ENCODE measurements at places on chromosomes 4 and X.

GRCh38 chr4:174813292-174813691, 15.8 kb downstream of the GLRA3 start:
- no peak for DNase-seq

GRCh38 chr4:118284169-118284568, 68.6 kb downstream of the PRSS12 start:
- no peak for DNase-seq

DNA sequence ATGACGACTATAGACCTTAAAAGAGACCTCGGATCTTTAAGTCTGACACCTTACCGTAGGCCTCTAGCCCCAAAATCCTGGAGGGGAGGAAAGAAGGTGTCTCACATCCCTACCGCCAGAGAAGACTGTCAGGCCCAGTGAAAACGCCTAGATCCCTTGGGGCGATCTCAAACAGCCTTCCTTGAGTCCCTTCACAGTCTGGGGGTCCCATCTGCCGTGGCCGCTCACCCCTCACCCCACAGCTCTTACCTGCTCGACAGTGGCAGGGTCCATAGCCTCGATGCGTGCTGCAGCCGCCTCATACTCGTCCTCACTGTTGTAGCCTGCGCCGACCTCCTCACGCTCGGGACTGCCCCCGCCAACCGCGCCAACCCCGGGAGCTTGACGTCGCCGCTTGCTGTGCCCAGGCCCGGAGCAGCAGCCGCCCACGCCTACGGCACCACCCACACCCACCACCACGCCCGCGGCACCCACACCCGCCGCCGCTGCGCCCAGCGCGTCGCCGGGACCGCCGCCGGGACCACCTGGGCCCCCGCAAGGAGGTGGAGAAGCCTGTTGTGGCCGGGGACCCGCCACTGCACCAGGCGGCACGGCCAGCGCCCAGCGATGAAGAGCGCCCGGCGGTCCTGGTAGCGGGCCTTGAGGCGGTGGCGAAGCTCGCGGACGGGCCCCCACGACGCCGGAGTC, 536 bp downstream of the OTUD5 start:
- no peak for DNase-seq

DNA sequence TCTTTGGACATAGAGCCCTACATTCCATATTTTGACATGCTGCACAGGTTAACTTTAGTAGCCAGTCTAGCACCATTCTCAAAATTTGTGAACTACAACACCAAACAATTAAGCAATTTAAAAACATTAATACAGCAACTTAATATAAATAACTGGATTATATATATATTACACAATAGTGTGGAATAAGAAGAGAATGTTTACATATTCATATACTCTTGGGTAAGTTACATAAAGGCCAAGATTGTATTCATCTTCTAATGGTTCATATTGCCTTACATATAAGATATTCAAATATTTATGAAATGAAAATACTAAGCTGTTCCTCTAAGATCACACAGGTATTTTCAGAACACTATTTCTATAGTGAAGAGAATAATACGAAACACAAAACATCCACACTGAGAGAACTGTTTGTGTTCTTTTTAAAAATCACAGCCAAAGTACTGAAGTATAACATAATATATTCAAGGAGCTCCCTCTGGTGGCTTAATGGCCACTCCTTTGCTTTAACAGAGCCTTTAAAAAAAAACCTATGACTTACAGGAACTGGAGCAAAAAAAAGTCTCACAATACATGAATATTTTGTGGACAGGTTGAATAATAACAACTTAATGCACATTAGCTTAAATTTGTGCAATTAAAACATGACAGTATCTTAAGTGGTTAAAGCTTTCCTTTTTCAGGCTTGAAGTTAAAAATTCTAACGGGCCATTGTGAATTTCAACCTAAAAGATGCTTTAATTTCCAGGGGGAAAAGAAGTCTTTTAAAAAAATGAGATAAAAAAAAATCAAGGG, 46.2 kb downstream of the NEK1 start:
- peak; percentile 49 for DNase-seq

DNA sequence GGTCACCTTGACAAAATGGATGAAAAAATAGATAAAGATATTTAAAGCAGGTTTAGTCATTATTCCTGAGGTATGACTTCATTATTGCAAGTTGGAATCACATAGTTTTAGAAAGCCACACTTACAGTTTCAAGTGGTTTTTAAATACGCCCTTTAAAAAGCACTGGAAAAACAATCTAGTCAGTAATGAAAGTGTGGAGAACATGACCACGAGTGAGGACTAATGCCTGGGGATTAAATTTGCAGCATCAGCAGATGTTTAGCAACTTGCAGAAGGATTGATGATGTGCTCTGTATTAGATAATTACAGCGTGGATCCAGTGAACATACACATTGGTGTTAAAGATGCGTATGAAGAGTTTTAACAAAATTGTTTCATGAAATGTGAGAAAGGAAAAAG, 5.9 kb downstream of the SPARCL1 start:
- DNase-seq = no peak

- no peak for DNase-seq
These were observed 308.6 kb upstream of the GIMD1 start for GRCh38 chr4:106677213-106677612.

- DNase-seq = no peak
These were observed 389.6 kb upstream of the MAOA start for GRCh38 chrX:43266487-43266886.

- no peak for DNase-seq
These were observed 178.0 kb upstream of the ANKRD50 start for GRCh38 chr4:124890522-124890921.

DNA sequence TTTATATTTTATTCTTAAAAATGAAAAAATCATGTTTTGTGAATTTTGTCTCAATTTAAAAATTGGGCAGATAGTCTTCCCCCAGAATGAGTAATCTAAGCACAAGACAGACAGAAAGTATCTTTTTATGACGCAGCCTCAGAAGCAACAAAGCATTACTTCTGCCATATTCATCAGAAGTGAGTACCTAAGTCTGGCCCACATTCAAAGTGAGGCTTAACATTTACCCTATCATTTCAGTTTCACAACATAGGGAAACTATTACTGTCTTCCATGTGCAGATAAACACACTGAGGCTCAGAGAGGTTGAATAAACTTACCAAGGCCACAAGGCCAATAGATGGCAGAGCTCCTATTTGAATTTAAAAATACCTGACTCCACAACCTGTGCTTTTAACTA, 4.4 kb upstream of the PRDX4 start:
- DNase-seq = no peak

GRCh38 chr4:186810613-186811150, 87.0 kb upstream of the FAT1 start:
- DNase-seq = no peak

- DNase-seq = no peak
These were observed 74.8 kb upstream of the PACRGL start for GRCh38 chr4:20625426-20625825.

- no peak for DNase-seq
These were observed 304.7 kb upstream of the FTHL17 start for GRCh38 chrX:31376408-31377022.

GRCh38 chrX:55005256-55005655, 5.1 kb downstream of the APEX2 start:
- no peak for DNase-seq

DNA sequence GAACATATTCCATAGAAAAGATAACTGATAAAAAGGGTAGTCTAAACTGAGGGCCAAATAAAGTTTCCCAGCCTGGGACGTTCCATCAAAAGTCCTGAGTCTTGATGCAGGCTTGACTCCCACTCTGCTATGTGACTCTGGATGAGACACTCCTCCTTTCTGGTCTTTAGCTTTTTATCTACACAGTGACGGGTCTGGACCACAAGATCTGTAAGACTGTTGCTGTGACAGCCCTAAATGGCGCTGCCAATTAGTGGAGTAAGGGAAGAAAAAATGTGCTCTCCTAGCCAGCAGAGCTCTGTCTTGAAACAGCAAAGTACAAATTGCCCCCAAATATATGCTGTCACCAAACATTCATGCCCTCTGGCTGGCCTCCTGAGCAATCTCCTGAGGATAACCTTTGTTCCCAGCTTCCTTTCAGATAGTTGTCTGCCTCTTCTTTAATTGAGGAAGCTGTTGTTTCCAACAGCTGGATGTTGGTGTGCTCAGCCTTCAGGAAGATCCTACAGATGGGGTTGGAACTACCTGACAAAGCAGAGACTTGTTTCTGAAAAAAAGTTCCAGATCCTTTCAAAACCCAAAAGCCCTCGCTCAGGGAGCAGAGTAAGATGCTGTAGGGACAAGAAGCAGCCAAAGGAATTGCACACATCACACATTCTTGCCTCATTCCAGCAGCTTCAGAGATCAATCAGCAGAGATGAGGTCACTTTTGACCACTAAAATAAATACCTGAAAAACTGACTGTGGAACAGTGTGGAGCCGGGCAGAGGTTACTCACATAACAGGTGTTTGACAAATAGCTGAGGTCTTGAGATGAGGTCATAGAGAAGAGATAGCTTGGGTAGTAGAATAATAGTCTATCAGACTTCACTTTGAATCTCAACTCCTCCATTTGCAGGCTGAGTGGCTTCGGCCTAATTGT, 383.4 kb upstream of the FGF13 start:
- DNase-seq = no peak

DNA sequence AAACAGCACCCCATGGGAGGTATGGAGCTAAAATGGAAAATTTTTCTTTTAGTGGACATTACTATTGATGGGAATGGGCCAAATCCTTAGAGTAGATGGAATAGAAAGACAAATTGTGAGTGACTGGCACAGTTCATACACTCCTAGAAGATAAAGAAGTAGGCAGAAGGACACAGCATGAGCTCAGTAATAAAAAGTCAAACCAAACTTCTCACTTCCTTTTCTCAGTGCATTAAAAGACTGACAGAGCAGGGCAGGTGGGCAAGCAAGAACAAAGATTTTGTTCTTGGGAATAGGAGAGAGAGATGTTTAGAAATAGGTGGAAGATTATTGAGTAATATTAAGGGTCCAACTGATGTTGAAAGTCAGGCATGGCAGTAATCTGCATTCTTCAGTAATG, 132.5 kb downstream of the ATP10D start:
- DNase-seq = no peak

DNA sequence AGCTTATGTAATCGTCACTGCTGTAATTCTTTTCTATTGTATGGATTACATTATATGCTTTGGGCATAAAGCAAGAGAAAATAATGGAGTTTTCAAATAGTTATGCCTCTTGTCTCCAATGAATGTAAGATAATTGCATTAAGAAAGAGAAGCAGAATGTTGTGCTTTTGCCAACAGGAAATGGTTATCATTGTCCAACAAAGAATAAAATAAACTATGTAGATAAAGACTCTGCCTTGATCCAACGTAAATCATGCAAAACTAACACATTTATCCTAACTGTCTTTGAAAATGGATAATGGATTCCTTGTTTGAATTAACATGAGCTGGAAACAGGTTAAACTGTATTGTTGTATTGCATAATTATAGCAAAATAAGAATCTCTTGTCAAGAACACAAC, 1709.0 kb downstream of the PCDH7 start:
- no peak for DNase-seq

- DNase-seq = no peak
These were observed 22.8 kb downstream of the IL1RAPL1 start for GRCh38 chrX:28609917-28610613.

GRCh38 chrX:107738768-107739167, 36.8 kb downstream of the TSC22D3 start:
- DNase-seq = no peak

GRCh38 chr4:148265627-148266026, 176.6 kb downstream of the NR3C2 start:
- DNase-seq = no peak

- DNase-seq = no peak
These were observed 46.5 kb downstream of the ANAPC4 start for GRCh38 chr4:25423548-25423947.

- peak; percentile 82 for DNase-seq
These were observed 5.6 kb downstream of the PNCK start for GRCh38 chrX:153667956-153668396.

DNA sequence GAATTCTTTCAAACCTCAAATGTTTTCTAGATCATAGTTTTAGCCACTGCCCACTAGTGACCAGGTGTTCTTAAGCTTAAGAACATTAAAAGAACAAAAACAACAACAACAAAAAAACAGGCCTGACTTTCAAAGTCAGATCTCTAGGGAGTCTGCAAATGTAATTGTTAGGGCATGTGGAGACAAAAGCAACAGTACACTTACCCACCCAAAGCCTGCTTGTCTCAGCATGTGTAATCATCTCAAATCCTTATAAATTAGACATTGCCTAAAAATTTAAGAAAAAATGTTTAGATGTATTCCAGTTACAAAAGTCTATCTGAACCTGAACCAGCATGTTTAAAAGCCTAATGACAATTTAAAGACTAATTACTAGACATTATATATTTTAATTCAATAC, 79.9 kb downstream of the SLC7A11 start:
- DNase-seq = no peak

DNA sequence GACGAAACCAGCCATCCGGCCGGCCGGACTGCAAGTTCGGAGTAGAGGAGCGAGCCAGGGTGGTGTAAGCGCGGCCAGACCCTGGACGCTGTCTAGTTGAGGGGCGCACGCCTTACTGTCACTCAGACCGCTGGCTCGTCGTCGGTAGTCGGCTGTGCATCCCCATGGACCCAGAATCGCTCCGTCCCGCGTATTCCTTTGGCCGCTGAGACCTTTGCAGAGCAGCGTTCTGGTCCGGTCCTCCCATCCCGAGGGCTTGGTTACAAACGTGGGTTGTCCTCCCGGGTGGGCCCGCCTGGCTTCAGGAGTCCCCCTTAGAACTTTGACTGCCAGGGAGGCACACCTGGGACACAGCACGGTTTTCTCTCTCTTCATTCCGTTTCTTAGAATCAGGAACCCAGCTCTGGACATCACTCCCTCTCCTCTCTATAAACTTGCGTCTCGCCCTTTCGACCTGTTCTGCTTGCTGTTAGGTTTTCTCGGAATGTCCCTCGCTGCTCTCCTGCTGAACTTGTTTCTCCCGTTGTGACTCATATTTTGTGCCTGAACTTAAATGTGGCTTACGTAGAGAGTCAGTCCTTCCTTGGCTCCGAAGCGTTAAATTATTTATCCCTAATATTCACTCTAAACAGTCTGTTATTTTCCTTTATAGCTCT, 672 bp downstream of the PGM2 start:
- peak; percentile 21 for DNase-seq

DNA sequence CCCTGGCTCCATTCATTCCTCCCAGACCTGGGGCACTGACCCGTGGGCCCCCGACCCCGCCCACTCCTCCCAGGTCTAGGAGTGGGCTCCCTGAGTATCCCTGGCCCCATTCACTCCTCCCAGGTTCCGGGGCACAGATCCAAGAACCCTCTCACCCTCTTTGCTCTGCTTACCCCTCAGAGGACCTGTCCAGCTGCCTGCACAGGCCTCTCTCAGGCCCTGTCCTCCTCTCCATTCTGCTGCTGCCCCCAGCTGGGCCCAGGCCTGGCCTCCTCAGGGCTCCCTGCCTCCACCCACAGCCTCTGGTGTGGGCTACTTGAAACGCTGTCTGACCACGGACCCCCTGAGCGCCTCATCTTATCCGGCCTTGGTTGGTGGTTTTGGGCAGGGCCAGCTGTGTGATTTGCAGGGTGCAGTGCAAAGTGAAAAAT, 217.7 kb upstream of the PSAPL1 start:
- no peak for DNase-seq

- no peak for DNase-seq
These were observed 738.2 kb downstream of the ADGRL3 start for GRCh38 chr4:61938250-61938846.

- DNase-seq = no peak
These were observed 6.5 kb upstream of the NDST4 start for GRCh38 chr4:115119804-115120352.

Measured in Peyer's patch (tissue), 4 donors.